ENCODE measurements at places on chromosomes 13 and 19.

- peak; percentile 74 for DNase-seq
Observed at GRCh38 chr13:77329133-77329910, 2.4 kb upstream of the MYCBP2 start.

GRCh38 chr13:107339209-107339608, 771.3 kb upstream of the ARGLU1 start:
- no peak for DNase-seq

- no peak for DNase-seq
Observed at GRCh38 chr19:6576869-6577475, 14.0 kb downstream of the CD70 start.

- peak; percentile 19 for DNase-seq
Observed at GRCh38 chr13:98447881-98448641, 128.8 kb downstream of the STK24 start.

GRCh38 chr13:95642028-95642621, 2.4 kb downstream of the DZIP1 start:
- peak; percentile 26 for DNase-seq

DNA sequence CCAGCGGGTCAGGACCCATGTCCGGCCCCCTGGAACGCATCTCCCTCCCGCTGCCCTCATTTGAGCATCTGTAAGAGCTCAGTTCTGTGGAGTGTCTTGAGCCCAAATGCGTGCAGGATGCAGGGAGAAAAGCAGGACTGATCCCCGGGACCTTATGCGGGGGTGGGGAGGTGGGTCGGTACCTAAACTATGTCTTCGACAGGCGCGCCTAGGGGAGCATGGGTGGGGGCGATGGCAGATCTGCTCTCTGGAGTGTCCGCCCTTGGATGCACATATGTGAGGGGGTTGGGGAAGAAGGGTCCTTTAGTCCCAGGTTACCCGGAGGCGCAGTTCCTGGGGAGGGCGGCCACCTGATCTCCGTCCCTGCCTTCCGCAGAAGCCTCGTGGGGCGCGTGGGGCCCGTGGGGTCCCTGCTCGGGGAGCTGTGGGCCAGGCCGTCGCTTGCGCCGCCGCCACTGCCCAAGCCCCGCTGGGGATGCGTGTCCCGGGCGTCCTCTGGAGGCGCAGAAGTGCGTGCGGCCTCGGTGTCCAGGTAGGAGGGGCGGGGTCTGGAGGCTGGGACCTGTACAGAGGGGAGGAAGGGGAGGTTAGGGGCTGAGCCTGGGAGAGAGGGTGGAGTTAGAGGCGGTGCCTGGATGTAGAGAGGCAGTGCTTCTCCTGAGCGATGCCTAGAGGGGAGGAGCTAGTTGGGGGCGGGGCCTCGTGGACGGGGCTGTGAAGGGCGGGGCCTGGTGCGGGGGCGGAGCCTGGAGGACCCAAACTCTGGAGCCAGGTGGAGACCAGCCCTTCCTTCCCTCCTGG, 2.9 kb downstream of the CILP2 start:
- DNase-seq: no peak

DNA sequence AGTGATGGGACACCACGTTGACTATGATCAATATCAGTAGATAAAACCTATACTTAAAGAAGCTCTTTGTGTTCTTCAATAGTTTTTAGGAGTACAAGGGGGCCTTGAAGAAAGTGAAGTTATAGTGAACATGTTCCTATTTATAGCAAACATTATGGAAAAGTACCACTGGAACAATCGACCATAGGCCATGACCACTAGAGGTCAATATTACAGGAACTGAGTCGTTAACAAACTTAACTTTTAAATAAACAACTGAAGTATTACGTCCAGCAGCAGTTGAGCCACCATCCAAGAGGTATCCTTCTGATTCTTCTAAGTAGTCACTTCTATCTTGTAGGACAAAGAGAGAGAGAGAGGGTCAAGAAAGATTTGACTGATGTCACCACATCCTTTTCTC, 391.0 kb upstream of the SLITRK5 start:
- DNase-seq: peak; percentile 0

All from HuH-7 (cell line).